ENCODE measurements at places on chromosomes 1 and 21. TPM values are rescaled to one million over a fixed set of nuclear protein-coding genes. Genes with fewer than 3 reads are reported as not detected.

- no peak for DNase-seq
These were observed 17.8 kb upstream of the PPP2R5A start for GRCh38 chr1:212267460-212267859.

- DNase-seq: no peak
These were observed 857.0 kb downstream of the LTN1 start for GRCh38 chr21:28135646-28136045.

DNA sequence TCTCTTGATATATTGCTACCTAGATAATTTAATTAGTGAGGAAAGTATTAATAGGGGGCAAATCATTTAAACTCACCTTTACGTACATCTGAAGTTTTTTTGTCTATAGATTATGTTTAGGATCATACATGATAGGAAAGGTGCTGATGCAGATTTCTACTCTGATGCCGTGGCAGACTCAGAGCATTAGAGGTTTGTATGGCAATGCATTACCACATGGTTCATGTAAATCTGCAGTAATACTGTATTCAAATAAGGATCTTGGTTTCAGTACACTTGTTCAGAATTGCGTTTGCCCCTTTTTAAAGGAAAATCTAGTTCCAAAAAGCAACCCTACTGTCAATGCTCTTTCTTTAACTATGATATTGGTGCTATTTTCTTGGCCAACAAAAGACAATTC lies 288.3 kb downstream of the PTPRC start:
- DNase-seq: no peak

DNA sequence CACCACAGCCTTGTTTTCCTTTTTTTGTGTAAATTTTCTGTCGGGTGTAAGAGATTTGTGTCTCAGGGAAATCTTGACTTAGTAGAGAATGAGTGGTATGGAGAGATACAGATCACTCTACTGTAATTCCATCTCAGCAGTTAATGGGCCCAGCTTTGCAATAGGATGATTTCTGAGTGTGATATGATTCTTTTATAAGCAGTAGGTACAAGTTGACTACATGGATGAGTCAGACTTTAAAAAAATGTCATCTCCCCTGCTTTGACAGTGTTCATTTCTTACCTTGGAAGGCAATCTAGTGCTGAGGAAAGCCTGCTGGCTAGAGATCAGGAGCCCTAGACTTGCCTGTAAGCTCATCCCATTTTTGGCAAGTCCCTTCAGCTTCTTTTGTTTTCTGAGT lies 261.9 kb downstream of the RYR2 start:
- DNase-seq: no peak

DNA sequence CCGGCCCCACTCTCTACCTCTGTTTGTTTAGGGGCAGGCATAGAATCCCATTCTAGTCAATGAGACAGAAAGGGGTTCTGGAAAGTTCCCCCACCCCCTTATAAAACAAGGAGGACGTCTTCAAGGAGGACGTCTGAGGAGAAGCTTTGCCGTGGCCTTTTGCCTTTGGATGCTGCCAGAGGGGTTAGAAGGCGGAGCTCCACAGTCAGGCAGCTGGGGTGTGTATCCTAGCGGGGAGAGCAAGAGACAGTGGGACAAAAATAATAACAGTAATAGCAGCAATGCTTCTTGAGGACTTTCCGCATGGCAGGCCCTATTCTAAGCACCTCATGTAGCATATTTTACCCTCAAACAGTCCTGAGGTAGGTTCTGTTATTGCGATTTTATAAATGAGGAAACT lies 48.2 kb upstream of the TENT5B start:
- no peak for DNase-seq

DNA sequence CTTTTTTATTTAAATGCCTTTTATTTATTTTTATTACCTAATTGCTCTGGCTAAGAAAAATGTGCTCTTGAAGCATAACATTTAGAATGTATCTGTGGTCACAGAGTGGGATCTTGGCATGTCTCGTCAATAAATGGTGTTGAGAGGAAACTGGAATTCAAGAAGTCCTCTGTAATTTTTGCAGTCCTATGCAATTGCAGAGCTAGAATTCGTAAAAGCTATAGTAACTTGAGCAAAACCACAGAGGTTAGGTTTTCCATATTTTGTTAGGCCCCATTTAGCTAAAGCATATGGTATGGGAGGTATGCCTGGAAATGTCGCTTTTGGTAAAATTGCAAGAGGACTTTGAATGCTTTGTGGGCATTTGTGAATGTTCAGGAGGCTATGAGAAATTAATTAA lies 466.7 kb upstream of the NFIA start:
- no peak for DNase-seq

- no peak for DNase-seq
These were observed 376.7 kb downstream of the VAV3 start for GRCh38 chr1:107588321-107588720.

DNA sequence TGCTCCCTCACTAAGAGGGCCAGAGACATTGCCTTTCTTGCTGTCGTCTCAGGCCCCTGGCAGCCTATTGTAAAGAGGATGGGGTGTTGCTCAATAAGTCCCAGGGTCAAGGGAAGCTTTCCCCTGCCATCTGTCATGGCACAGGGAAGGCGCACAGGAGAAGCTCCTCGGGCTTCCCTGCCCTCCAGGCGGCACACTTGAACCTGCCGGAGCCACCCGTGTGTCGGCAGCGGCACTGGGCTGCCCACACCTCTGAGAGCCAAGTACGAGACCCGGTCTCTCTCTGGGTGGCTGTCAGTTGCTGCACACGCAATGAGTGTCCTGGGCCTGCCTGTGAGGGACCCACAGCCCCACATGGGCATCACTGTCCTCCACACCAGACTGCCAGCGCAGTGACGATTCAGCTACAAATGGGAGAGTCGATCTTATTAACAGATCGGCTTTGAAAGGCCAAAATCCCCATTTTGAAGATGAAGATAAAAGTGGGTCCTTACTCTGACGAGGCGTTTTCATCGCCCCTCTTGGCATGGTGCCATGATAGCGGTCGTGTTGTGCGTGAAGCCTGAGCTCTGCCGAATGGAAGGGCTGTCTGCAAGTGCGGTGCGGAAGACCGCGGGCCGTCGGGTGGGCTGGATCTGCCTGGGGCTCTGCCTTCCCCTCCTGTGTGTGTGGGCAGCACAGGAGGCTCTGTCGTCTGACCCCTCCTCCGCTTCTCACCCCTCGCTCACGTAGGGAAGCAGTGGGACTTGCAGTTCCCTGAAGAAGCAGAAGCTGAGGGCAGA lies 29.2 kb upstream of the PDXK start:
- no peak for DNase-seq

GRCh38 chr1:89903550-89903949 lies 82.7 kb downstream of the LRRC8D start:
- no peak for DNase-seq

DNA sequence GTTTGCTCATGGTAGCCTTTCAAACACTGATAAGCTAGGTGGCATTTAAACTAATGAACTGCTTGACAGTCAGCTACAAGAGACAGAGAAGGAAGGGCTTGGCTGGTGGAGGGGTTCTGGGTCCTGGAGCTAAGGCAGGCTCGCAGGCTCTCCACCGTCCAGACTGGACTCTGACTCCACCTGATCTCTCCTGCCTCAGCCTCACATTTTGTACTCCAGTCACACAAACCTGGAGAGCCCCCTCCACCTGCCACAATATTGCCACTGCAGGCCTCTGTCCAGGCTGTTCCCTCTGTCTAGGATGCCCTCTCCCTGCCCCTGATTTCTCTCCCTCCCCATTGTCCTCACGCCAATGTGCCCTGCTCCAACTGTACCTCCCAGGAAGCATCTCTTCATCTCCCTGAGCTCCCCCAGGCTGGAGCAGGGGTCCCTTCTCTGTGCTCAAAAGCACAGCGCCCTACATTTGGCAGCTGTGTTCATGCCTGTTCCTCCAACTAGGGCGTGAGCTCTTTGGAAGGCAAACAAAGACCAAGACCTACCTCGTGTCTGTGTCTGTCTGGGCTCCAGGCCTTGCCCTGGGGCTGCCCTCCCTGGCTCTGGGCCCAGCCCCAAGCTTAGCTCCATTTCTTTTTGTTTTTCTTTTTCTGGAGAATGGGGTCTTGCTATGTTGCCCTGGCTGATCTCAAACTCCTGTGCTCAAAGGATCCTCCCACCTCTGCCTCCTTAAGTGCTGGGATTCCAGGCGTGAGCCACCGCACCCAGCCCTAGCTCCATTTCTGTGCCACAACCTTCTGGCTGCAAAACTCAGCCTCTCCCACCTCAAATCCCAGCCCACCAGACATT lies 2.9 kb downstream of the TIE1 start:
- DNase-seq: no peak

DNA sequence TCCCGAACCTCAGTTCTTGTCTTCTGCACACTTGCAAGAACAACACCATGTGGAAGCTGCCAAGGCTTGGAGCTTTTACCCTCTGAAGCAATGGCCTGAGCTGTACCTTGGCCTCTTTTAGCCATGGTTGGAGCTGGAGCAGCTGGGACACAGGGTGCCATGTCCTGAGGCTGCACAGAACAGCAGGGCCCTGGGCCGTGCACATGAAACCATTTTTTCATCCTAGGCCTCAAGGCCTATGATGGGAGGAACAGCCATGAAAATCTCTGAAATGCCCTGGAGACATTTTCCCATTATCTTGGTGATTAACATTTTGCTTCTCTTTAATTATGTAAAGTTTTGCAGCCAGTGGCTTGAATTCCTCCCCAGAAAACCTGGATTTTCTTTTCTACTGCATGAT lies 817.8 kb upstream of the CXADR start:
- no peak for DNase-seq

DNA sequence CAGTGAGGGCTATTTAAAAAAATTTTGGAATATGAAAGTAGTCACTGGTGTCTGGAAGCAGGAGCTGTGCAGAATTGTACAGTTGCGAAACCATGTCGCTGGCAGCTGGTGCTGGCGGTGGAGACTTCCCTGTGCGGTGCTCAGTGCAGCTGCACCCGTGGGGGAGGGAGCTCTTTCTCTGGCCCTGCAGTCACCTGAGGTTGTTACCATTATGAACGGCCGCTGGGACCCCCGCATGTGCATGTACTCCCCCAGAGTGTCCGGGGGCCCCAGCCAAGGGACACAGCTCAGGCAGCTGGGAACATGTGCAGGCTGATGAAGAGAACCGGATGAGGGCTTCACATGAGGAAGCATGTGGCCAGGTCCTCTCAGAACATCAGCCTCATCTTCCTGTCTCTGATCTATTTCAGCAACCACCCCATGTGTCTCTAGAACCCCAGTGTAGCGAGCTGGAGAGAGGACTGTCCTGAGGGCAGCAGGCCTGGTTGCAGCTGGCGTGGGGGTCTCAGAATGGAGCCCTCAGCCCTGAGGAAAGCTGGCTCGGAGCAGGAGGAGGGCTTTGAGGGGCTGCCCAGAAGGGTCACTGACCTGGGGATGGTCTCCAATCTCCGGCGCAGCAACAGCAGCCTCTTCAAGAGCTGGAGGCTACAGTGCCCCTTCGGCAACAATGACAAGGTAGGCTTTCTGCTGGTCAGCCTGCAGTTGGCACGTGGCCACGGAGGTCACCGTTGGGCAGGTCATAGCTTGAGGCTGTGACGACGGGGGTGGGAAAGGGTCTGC lies at the start of gene TRPM2:
TRPM2 (plus strand) TSS at position 431 of the 780 bp plus-strand sequence; CDS start at position 511, 80 bp downstream.
- DNase-seq: no peak

DNA sequence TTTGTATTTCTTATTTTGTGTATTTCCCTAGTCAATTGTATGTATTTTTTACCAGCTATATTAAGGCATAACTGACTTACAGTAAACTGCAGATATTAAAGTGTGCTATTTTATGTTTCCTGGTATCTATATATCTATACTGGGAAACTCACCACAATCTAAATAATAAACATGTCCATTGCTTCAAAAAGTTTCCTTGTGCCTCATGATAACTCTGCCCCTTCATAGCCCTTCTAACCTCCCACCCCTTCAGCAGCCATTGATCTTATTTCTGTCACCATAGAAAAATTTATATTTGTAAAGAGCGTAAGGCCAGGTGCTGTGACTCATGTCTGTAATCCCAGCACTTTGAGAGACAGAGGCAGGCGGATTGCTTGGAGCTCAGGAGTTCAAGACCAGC lies 9.3 kb upstream of the RRP15 start:
- DNase-seq: no peak

DNA sequence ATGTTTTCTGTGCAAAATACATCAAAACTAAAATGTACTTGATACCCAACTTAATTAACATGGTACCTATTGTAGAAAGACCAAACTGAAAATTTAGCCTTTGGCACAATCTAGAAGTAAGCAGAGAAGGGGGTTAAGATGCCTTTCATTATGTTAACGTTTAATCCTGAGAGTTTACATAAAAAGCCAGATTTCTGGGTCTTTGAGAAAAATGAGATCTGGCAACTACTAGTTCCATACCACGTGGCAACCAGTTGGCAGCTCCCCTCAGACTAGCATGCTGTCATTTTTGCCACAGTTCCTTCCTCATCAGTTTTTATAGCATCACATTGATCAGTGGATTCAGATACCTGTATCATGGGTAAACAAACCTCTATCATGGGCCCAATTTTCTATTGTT lies 1.5 kb downstream of the RO60 start:
- no peak for DNase-seq

DNA sequence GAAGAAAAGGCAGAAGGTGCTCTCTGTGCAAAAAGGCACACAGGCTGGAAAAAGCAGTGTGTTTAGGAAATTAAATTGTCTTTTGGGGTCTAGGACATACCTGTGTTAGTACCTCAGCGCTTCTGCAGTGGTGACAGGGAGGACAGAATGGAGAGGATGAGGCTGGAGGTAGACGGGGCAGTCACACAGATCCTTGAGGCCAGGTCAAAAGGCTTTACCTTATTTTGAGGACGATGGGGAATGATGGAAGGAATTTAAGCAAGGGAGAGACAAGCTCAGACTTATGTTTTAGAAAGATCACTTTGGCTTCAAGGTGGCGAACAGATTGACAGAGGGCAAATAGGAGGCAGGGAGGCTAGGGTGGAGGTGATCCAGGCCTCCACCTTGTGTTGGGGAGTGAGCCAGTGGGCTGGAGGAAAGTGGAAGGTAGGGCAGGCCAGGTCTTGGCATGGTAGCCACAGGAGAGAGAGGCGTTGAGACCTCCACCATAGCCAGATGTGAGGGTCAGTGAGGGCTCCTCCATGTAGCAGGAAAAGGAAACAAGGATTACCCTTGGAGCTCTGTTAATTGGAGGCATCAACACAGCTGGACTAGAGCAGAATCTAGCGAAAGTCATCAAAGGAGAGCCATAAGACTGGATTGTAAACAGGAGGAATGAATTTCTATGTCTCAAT lies 4.2 kb downstream of the CYP4B1 start:
- DNase-seq: no peak

The CRP gene
- total RNA-seq: not detected

The FLAD1 gene
- 59.0 TPM for total RNA-seq

Measured in type B pancreatic cell (in vitro differentiated cells).